T-helper 17 cell (primary cell): ENCODE measurements at places on chromosomes 4 and X.

DNA sequence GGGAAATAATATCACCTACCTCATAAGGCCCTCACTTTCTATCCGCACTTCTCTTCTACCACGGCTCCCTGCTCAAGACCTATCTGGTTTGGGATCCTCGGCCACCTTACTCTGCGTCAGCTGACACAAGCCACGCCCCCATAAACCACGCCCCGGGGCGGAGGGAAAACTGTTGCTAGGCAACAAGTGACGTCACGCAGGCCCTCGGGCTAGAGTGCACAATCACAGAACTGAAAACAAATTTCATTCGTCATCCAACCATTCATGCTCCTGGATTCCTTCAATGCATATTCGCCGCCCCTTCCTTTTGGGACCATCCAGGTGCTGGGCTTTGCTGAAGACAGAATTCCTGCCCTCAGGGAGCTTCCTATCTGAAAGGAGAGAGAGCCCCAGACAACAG, 66.3 kb downstream of the SMC1A start:
- H3K4me1 ChIP-seq = peaks cover 2% of the 10 kb centered on the region
- H3K27ac ChIP-seq = no peak overlapping the region
- no peak overlapping the region for H3K4me3 ChIP-seq
- H3K36me3 ChIP-seq = no peaks in the 10 kb centered on the region

GRCh38 chr4:102693861-102694260, 66.9 kb downstream of the MANBA start:
- H3K27ac ChIP-seq = no peak overlapping the region
- no peaks in the 10 kb centered on the region for H3K27me3 ChIP-seq
- H3K4me3 ChIP-seq = no peak overlapping the region
- peaks cover 11% of the 10 kb centered on the region for H3K36me3 ChIP-seq
- H3K4me1 ChIP-seq = peaks cover 7% of the 10 kb centered on the region
- DNase-seq = no peak

GRCh38 chr4:187666034-187666433, 329.5 kb upstream of the ZFP42 start:
- H3K27ac ChIP-seq = no peak overlapping the region
- H3K4me3 ChIP-seq = no peak overlapping the region
- H3K36me3 ChIP-seq = no peaks in the 10 kb centered on the region
- no peaks in the 10 kb centered on the region for H3K27me3 ChIP-seq
- H3K4me1 ChIP-seq = no peaks in the 10 kb centered on the region

DNA sequence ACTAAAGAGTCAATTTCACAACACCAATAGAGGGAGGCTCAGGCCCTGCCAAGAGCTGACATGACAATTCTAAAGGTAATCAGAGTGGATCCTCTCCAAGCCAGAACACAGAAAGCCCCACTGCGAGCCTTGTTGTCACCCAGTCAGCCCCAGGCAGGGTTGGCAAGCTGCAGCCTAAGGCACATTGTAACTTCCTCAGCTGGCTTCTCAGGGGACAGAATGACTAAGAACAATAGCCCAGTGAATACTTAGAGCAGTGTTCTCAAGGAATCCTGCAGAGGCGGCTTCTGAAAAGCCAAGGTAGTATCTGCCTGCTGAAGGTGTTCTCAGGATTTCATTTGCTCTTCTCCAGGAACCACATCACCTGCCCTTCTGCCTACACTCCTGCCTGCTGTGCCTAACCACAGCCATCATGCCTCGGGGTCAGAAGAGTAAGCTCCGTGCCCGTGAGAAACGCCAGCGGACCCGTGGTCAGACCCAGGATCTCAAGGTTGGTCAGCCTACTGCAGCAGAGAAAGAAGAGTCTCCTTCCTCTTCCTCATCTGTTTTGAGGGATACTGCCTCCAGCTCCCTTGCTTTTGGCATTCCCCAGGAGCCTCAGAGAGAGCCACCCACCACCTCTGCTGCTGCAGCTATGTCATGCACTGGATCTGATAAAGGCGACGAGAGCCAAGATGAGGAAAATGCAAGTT, at the start of gene MAGEB4:
MAGEB4 (plus strand) TSS at position 277 of the 692 bp plus-strand sequence; CDS start at position 413, 136 bp downstream.
- H3K27ac ChIP-seq = no peak within 1 kb of the TSS
- no peak within 1 kb of the TSS for H3K4me3 ChIP-seq
- DNase-seq = no peak
- no peaks in the 10 kb centered on the region for H3K27me3 ChIP-seq

GRCh38 chr4:164307262-164307661, 446.7 kb upstream of the SMIM31 start:
- H3K4me3 ChIP-seq = no peak overlapping the region
- no peak for DNase-seq
- no peaks in the 10 kb centered on the region for H3K36me3 ChIP-seq
- no peak overlapping the region for H3K27ac ChIP-seq

GRCh38 chr4:1809754-1810502, 16.8 kb downstream of the FGFR3 start:
- no peaks in the 10 kb centered on the region for H3K36me3 ChIP-seq
- peaks cover 2% of the 10 kb centered on the region for H3K4me1 ChIP-seq
- DNase-seq = peak; percentile 50

- peaks cover 2% of the 10 kb centered on the region for H3K4me1 ChIP-seq
- H3K27me3 ChIP-seq = no peaks in the 10 kb centered on the region
- H3K36me3 ChIP-seq = peaks cover 7% of the 10 kb centered on the region
Observed at GRCh38 chr4:105350859-105351490, 122.9 kb downstream of the PPA2 start.

DNA sequence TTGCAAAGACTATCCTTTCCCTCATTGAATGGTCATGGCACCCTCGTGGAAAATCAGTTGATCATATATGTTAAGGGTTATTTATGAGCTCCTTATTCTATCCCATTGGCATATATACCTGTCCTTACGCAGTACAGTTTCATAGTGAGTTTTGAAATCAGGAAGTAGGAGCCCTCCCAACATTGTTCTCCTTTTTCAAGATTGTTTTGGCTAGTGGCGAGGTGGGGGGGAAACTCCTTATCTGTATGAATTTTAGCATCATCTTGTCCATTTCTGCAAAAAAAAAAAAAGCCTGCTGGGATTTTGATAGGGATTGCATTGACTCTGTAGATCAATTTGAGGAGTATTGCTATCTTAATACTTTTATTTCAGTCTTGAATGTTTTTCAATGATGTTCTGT, 2.5 kb upstream of the USP9X start:
- H3K27me3 ChIP-seq = no peaks in the 10 kb centered on the region
- H3K27ac ChIP-seq = no peak overlapping the region
- H3K4me3 ChIP-seq = no peak overlapping the region
- no peaks in the 10 kb centered on the region for H3K36me3 ChIP-seq
- DNase-seq = no peak

GRCh38 chr4:88503344-88503743, 20.2 kb downstream of the PYURF start:
- peaks cover 2% of the 10 kb centered on the region for H3K4me1 ChIP-seq
- DNase-seq = no peak
- H3K36me3 ChIP-seq = peaks cover 6% of the 10 kb centered on the region

- H3K4me3 ChIP-seq = no peak overlapping the region
- no peak overlapping the region for H3K27ac ChIP-seq
- no peaks in the 10 kb centered on the region for H3K27me3 ChIP-seq
- no peaks in the 10 kb centered on the region for H3K36me3 ChIP-seq
- peak; percentile 9 for DNase-seq
Observed at GRCh38 chrX:9942086-9942485, 25.1 kb upstream of the CLDN34 start.

DNA sequence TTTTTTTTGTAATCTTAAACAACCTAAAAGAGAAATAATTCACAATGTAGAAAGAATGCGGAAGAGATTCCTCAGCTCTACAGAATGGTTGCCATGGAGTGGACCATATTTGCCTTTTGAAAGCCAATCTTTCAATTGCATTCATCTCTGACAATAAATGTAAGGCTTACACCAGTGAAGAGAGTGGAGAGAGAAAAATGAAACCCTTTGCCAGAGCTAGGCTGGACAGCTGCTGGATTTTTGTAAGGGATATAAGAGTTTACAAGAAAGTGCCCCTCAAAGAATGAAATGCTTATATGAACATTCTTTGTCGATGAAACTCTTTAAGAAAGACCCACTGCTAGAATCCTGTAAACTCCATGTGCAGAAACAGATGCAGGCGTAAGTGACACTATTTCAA, 66.0 kb upstream of the FAT1 start:
- no peaks in the 10 kb centered on the region for H3K36me3 ChIP-seq
- H3K4me1 ChIP-seq = no peaks in the 10 kb centered on the region
- DNase-seq = no peak
- H3K27me3 ChIP-seq = no peaks in the 10 kb centered on the region
- H3K27ac ChIP-seq = no peak overlapping the region

- no peaks in the 10 kb centered on the region for H3K36me3 ChIP-seq
- H3K4me1 ChIP-seq = peaks cover 7% of the 10 kb centered on the region
- no peak for DNase-seq
- no peak overlapping the region for H3K27ac ChIP-seq
- peak overlapping the region; percentile 92 for H3K4me3 ChIP-seq
- no peaks in the 10 kb centered on the region for H3K27me3 ChIP-seq
Observed at GRCh38 chrX:21374994-21375707, 933 bp downstream of the CNKSR2 start.

GRCh38 chrX:13285229-13285628, 34.6 kb downstream of the ATXN3L start:
- no peaks in the 10 kb centered on the region for H3K27me3 ChIP-seq
- no peak overlapping the region for H3K27ac ChIP-seq
- no peak for DNase-seq
- H3K4me3 ChIP-seq = no peak overlapping the region
- H3K4me1 ChIP-seq = no peaks in the 10 kb centered on the region
- H3K36me3 ChIP-seq = no peaks in the 10 kb centered on the region

DNA sequence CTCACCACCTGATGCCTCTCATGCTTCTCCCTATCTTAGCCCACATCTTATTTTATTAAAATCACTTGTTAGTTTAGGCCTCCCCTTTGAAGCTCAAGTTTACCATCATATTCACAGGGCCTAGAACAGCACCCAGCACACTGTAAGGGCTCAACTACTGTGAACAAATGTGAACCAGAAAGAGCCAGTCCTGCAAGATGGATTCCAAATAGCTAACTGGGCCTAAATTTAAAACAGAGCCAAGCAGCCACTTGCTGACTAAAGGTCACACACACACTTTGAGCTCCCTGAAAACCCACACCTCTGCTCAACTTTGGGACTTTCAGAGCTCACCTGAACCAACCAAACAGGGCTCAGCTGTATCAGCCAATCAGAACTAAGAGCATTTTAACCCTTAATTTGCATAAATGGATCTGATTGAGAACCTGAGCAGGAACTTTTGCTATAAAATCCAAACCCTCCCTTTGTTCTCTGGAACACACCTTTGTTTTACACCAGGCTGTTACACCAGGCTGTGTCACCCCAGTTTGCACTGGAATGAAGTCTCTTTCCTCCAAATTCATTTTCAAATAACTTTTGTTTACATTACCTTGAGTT, 62.1 kb upstream of the EXOC1L start:
- peaks cover 6% of the 10 kb centered on the region for H3K27me3 ChIP-seq
- no peak overlapping the region for H3K4me3 ChIP-seq
- peak overlapping the region; percentile 43 for H3K27ac ChIP-seq
- H3K36me3 ChIP-seq = no peaks in the 10 kb centered on the region
- peaks cover 4% of the 10 kb centered on the region for H3K4me1 ChIP-seq

GRCh38 chrX:11395859-11396258, 102.6 kb downstream of the AMELX start:
- H3K27me3 ChIP-seq = no peaks in the 10 kb centered on the region
- no peak overlapping the region for H3K4me3 ChIP-seq
- no peaks in the 10 kb centered on the region for H3K36me3 ChIP-seq
- DNase-seq = no peak

GRCh38 chr4:10385994-10386394, 71.2 kb downstream of the ZNF518B start:
- peaks cover 7% of the 10 kb centered on the region for H3K27me3 ChIP-seq
- no peak overlapping the region for H3K4me3 ChIP-seq
- H3K4me1 ChIP-seq = no peaks in the 10 kb centered on the region

DNA sequence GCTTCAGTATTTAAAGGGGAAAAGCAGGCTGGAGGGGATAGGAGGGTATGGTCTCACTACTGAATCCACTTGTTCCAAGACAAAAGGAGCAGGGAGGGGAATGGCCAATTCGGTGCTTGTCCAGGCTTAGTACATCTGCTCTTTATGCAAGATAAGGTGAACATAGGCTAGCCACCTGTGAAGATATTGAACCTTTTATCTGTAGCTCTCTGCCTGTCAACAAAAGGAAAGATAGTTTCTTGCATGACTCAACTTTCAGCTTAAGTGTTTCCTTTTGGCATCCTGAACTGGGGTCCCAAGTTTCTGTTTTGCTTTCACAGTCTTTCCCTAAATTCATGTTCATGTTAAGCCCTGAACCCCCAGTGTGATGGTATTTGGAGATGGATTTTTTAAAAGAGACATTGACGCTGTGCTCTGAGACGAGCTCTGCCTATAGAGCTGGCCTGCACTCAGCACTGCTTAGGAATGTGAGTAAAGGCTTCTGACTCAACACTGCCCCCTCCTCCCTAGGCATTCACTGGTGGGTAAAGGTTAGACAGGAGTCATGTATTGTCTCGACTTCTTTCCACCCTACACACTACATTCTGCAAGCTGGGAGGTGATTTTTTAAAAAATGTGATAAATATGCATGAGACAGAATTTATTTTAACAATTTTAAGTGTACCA, 28.2 kb downstream of the FAM149A start:
- H3K4me3 ChIP-seq = no peak overlapping the region
- peaks cover 4% of the 10 kb centered on the region for H3K36me3 ChIP-seq
- H3K27me3 ChIP-seq = peaks cover 41% of the 10 kb centered on the region
- H3K4me1 ChIP-seq = peaks cover 5% of the 10 kb centered on the region
- no peak overlapping the region for H3K27ac ChIP-seq

DNA sequence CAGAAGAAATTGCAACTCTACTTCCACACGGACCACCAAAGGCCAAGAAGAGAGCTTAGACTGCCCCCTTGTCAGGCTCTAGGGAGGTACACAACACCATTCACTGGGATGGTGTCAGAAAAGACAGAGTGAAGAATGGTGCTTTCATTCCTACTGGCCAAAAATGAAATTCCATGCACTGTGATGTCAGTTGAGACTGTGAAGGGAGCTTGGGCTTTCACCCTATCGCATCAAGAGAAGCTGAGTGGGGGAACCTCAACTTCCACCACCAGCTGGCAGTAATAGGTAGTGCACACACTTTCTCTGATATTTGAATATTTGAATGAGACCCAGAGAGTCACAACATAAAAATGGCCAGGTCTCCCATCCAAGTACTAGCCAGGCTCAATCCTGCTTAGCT, 65.9 kb downstream of the ZNF711 start:
- no peaks in the 10 kb centered on the region for H3K36me3 ChIP-seq
- no peaks in the 10 kb centered on the region for H3K27me3 ChIP-seq
- DNase-seq = no peak

- H3K27ac ChIP-seq = no peak overlapping the region
- H3K27me3 ChIP-seq = no peaks in the 10 kb centered on the region
- H3K36me3 ChIP-seq = no peaks in the 10 kb centered on the region
- peaks cover 8% of the 10 kb centered on the region for H3K4me1 ChIP-seq
Observed at GRCh38 chrX:18956303-18957032, 27.4 kb downstream of the PHKA2 start.

- no peaks in the 10 kb centered on the region for H3K36me3 ChIP-seq
- peaks cover 10% of the 10 kb centered on the region for H3K27me3 ChIP-seq
- peak overlapping the region; percentile 34 for H3K27ac ChIP-seq
- H3K4me1 ChIP-seq = no peaks in the 10 kb centered on the region
- no peak overlapping the region for H3K4me3 ChIP-seq
Observed at GRCh38 chr4:88533088-88533790, 9.7 kb upstream of the PYURF start.

GRCh38 chr4:48329193-48329592, 12.1 kb upstream of the SLAIN2 start:
- no peak overlapping the region for H3K4me3 ChIP-seq
- DNase-seq = no peak
- H3K36me3 ChIP-seq = no peaks in the 10 kb centered on the region
- H3K4me1 ChIP-seq = peaks cover 2% of the 10 kb centered on the region
- no peak overlapping the region for H3K27ac ChIP-seq
- H3K27me3 ChIP-seq = peaks cover 13% of the 10 kb centered on the region

- H3K4me3 ChIP-seq = no peak overlapping the region
- no peaks in the 10 kb centered on the region for H3K36me3 ChIP-seq
- H3K27me3 ChIP-seq = no peaks in the 10 kb centered on the region
- no peak for DNase-seq
- no peaks in the 10 kb centered on the region for H3K4me1 ChIP-seq
Observed at GRCh38 chr4:148893095-148893494, 450.9 kb upstream of the NR3C2 start.
